Hippocampal formation (tissue), 2 donors: ENCODE measurements at places on chromosomes 7 and 10.

DNA sequence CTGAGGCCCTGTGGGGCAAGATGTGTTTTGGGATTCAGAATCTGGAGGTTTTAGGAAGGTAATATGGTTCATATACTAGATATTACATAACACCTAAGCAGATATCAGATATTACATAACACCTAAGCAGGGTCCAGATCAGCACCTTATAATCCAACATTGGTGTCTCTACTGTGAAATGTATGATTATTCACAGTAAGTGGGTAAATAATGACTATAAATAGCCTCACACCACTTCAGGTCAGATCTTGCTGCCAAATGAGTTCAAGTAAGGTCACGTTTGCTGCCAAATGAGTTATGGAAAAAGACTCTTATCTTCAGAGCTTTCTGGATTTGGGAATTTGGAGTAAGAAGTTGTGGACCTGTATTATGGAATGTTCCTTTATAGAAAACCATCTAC lies 14.6 kb downstream of the ADRB1 start:
- no peak for DNase-seq

- no peak for DNase-seq
These were observed 273.6 kb downstream of the DYNC1I1 start for GRCh38 chr7:96045919-96046318.

GRCh38 chr7:142412551-142413193 lies 154.8 kb upstream of the PRSS58 start:
- no peak for DNase-seq

DNA sequence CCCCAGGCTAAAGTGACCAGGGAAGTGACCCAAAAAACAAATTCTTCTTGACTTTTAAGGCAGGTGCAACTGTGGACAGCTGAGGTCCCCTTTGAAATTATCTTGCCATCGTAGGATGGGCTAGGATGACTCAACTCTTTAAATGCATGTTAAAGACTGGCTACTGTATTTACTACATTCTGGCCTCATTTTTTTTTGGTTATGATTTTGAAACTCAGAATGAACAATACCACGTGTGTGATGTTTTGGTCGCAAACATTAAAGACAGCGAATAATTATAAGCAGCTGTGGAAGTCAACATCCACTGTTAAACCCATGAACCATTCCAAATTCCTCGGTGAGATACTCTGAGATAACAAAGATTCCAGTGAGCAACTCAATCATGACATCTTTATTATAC lies 1.2 kb upstream of the SLC13A4 start:
- DNase-seq = no peak
